CD4-positive, alpha-beta T cell treated with Interleukin-17A for 4 hours (primary cell): ENCODE measurements at places on chromosomes 1 and 21.

- no peak for DNase-seq
Observed at GRCh38 chr1:180428782-180429695, 73.3 kb downstream of the ACBD6 start.

DNA sequence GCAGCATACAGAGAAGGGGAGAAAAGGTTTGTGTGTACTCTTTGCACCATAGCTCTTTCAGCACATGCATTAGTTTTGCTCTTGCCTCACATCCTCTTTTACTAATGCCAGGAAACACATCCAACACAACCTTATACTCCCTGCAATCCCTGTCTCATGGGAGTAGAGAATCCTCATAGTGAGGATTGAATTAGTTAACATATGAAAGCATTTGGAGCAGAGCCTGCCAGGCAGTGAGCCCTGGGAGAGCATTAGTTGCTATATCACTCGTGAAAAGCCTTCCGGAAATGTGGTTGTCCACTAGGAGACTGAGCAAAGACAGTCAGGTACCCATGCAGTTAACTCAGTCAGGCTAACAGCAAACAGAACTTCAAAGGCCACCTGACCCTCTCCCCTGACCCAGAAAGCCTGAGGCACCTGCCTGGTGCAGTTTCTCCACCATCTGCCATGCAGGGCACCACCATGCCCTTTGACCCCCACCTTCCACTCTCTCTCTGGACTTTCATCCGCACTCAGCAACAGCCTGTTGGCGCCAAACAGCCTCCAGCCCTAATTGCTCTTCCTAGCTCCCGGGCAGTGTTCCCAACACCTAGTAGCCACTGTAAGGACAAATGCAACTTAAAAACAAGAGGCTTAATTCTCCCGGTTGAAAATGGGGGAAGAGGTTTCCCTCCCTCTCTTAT, 14.9 kb upstream of the AGT start:
- no peak for DNase-seq

- no peak for DNase-seq
Observed at GRCh38 chr1:54328066-54328636, 78.0 kb downstream of the SSBP3 start.

GRCh38 chr1:155978973-155979429, 654 bp upstream of the ARHGEF2 start:
- no peak for DNase-seq
